ENCODE measurements at places on chromosomes 4 and X. TPM values are rescaled to one million over a fixed set of nuclear protein-coding genes. Genes with fewer than 3 reads are reported as not detected.
A peak's percentile ranks its signal among the peaks of the same experiment; 100 is the strongest.

- DNase-seq = no peak
These were observed 91.5 kb downstream of the ELOVL6 start for GRCh38 chr4:110106931-110107296.

DNA sequence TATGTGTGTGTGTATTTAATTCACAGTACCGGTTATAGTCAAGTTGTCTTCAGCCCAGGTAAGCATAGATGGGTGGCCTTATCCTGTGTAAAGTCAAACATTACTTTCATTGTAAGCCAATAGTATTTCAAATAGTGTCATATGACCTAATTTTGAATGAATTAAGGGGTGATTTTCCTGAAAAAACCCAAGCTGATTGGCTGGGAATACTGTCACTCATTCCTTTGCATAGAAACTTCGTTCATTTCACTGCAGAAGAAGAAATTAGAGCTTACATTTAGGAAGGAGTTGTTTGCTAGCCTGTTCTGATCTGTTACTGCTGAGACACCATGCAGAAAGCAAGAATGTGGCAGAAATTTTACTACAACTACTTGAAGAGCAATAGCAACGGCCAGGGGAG lies 45.4 kb downstream of the SMARCAD1 start:
- no peak for DNase-seq

DNA sequence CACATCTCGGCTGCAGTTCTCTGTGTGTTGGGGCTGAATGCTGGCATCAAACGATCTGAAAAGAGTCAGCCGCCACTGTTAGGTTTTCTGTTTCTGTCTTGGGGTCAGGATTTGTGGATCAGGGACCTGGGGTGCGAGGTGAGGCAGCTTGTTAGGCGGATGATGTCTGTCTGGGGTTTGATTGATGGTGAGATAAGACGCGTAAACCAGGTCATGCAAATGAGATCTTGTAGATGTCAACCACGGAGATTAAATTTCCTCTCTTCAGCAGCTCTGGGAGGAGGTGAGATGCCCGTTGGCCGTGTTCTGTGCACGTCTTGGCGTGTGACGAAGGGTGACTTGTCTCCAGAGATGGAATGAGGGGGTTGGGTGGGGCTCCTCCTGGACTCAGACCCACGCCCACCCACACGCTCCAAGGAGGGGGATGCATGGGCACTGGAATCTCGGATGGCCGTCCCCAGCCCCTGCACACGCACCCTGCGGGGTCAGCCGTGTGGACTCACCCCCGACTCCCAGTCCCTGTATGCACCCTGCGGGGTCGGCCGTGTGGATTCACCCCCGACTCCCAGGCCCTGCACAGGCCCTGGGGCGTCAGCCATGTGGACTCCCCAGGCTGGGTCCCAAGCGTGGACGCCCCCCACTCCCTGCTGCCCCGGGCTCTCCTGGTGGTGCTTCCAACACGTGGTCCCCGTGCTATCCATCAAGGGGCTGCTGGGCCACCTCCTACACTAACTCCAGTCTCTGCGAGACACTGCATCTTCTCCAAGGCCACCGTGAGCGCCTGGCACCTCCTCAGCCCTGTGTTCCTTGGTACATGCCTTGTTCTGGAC lies 16.0 kb upstream of the UVSSA start:
- no peak for DNase-seq

GRCh38 chr4:159006202-159006601 lies 96.7 kb upstream of the RAPGEF2 start:
- DNase-seq = peak; percentile 98

- DNase-seq = no peak
These were observed 11.3 kb upstream of the RTL5 start for GRCh38 chrX:72142794-72143608.

The GPRASP2 gene
- total RNA-seq = 5.9 TPM

The SSX3 gene
- total RNA-seq = not detected

The CXorf58 gene
- 0.17 TPM for total RNA-seq
